ENCODE measurements at places on chromosomes 5 and 9.

DNA sequence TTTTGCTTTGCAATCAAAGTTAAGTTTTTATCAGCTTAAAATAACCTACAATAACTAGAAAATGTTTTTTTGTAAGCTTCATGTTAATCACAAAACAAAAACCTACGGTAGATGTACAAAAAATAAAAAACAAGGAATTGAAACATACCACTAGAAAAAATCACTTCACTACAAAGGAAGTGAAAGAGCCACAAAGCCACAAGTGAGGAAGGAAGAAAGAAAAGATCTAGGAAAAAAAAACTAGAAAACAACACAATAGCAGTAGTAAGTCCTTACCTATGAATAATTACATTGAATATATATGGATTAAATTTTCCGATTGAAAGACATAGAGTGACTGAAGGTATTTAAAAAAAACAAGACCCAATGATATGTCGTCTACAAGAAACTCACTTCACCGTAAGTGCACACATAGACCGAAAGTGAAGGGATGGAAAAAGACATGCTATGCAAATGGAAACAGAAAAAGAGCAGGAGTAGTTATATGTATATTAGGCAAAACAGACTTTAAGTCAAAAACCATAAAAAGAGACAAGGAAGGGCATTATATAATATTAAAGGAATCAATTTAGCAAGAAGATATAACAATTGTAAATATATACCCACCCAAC, 13.4 kb upstream of the ZDHHC21 start:
- no peak for DNase-seq

GRCh38 chr9:131324736-131325679, 35.5 kb downstream of the PLPP7 start:
- DNase-seq = no peak

DNA sequence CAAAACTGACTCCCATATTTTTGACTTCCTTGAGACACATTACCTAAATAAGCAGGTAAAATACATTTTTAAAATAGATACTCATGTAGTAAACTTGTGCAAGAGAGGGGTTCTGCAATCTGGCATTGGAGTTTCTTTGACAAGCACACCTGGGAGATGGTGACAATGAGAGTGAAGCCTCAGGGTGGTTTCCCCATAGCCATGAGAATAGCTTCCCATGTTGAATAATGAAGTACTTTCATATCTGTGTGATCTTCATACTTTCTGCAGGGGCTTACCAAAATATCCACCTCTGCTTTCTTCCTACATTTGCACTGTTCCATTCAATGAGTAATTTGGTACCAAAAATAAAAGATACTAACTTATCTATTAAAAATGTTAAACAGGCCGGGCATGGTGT, 44.7 kb upstream of the VCAN start:
- no peak for DNase-seq

GRCh38 chr9:2545881-2546490, 75.6 kb upstream of the VLDLR start:
- DNase-seq = peak; percentile 62

- peak; percentile 21 for DNase-seq
Observed at GRCh38 chr5:106894964-106895363, 775.8 kb downstream of the EFNA5 start.

- DNase-seq = no peak
Observed at GRCh38 chr5:124740071-124740470, 6.4 kb downstream of the ZNF608 start.

DNA sequence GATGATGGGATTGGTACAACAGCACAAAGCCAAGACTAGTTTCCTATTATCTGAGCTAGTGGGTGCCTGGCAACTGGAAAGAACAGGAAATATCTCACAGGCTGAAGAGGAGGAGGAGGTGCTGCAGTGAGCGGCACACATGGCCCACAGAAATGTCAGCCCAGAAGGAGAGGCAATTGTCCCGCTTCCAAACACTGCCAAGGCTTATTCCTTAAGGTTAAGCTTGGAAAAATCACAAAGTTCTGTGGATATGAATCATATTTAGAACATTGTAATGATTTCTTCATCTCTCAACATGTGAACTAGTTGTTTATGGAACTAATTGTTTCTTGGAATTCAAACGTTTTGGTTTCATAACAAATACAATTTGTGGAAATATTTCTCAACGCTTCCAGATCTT, 1019.5 kb upstream of the SEMA6A start:
- DNase-seq = no peak

DNA sequence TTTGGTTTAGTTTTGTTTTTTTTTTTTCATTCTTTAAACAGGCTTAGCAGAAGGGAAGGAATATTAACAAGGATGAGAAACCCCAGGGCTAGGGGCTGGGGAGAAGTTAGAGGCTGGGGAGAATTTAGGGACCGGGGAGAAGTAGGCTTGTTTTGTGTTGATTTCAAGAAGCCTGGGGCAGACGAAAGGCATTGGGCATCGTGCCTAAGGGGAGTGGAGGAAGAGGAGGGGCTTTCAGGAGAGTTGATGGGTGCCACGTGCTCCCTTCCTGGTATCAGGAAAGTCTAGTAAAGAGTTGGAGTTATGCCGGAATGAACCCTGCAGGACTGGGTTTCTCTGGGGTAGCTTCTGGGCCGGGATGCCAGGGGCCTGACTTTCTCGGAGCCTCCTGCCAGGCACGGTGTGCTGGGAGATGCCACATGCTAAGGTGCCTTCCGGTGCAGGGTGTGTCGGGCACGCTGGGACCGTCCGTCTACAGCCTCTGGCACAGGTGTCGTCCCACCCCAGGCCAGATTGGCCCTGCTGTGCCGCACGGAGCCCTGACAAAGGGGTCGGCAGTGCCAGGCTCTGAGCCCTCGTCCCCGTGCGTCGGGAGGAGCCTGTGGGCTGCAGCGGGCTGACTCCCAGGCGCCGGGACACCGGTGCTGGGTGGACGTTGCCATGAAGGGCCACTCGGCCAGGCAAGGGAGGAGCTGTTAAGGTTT, 159.9 kb downstream of the OLFM1 start:
- DNase-seq = no peak

GRCh38 chr5:54848581-54848980, 136.8 kb downstream of the ESM1 start:
- no peak for DNase-seq

- DNase-seq = no peak
Observed at GRCh38 chr5:52073993-52074689, 690.9 kb downstream of the ISL1 start.

GRCh38 chr5:53991942-53992341, 318.4 kb downstream of the ARL15 start:
- peak; percentile 68 for DNase-seq

DNA sequence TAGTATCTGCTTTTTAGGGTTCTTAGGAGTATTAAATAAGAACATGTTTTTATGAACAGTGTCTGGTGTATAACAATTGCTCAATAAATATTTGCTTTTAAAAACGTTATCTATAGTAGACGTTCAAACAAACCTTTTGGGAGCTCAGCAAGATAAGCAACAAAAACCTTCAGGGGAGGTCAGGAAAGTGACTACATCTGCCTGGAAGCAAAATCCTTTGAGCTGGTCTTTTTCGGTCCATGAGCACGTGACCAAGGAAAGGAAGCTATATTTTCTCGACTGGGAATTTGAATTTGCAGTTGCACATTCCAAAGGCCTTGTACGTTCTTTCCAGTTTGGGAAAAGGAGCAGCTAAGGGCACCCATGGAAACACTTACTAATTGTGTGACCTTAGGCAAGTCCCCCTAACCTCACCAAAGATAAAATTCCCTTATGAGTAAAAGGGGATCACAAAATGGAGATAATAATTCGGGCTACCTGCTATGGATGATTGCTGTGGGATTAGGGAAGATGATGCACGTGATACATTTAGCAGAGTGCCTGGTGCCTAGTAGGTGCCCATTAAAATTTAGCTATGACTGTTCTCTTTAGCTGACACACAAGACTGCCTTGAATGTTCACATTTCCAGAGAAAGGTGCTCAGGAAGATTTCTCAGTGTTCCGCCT, 45.4 kb downstream of the PTTG1 start:
- peak; percentile 58 for DNase-seq
